Thymus (tissue), 14 donors: ENCODE measurements at places on chromosomes 7 and 10.

GRCh38 chr7:142868188-142868985, 13.5 kb downstream of the EPHB6 start:
- no peak for DNase-seq
- H3K4me1 ChIP-seq, result peaks cover 31% of the 10 kb centered on the region
- no peaks in the 10 kb centered on the region for H3K27me3 ChIP-seq
- H3K27ac ChIP-seq, result no peak overlapping the region
- H3K4me3 ChIP-seq, result no peak overlapping the region

- H3K27ac ChIP-seq, result no peak overlapping the region
- H3K27me3 ChIP-seq, result no peaks in the 10 kb centered on the region
- no peak for DNase-seq
- H3K4me3 ChIP-seq, result no peak overlapping the region
- H3K36me3 ChIP-seq, result no peaks in the 10 kb centered on the region
Measured at GRCh38 chr10:91787810-91788209, 10.4 kb upstream of the TNKS2 start.

DNA sequence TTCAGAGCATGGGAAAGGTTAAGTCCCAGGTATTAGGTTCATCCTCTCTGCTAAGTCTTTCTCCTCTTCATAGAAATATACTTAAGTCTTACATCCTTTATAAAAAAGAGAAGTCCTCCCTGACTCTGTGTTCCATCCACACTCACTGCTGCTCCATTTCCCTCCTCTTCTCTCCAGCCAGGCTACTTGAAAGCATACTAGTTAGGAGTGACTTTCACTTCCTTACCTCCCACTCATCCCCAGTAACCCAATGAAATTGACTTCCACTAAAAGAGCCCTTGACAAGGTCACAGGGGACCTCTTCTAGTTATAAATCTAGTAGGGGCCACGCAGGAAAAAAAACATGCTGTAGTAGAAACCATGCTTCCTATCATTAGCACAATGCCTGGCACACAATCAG, 133.1 kb upstream of the AGK start:
- H3K27ac ChIP-seq, result no peak overlapping the region
- DNase-seq, result no peak
- H3K36me3 ChIP-seq, result no peaks in the 10 kb centered on the region
- no peaks in the 10 kb centered on the region for H3K4me1 ChIP-seq
- H3K27me3 ChIP-seq, result no peaks in the 10 kb centered on the region

DNA sequence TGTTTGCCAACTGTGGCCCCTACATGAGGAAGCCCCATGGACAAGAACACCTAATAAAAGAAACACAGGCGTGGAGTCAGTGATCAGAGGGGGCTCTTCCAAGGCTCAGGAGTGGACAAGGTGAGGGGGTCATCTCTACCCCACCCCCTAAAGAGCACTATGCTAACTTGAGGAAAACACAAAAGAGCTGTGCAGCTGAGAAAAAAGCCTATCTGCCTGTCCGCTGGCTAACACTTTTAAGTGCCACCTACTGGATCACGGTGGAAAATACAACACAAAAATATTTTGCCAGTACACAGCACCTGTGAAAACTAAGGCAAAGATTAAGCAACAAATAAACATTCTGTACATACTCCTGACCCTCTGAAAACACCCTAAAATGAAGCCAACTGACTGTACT, 53.1 kb upstream of the COBL start:
- no peak for DNase-seq
- no peak overlapping the region for H3K27ac ChIP-seq
- H3K4me3 ChIP-seq, result no peak overlapping the region

GRCh38 chr7:66157060-66157459, 42.4 kb downstream of the CRCP start:
- H3K27me3 ChIP-seq, result no peaks in the 10 kb centered on the region
- H3K27ac ChIP-seq, result no peak overlapping the region
- no peak overlapping the region for H3K4me3 ChIP-seq
- no peak for DNase-seq
- H3K36me3 ChIP-seq, result peaks cover 47% of the 10 kb centered on the region

- no peaks in the 10 kb centered on the region for H3K27me3 ChIP-seq
- H3K36me3 ChIP-seq, result no peaks in the 10 kb centered on the region
- H3K27ac ChIP-seq, result no peak overlapping the region
- no peak for DNase-seq
Measured at GRCh38 chr10:27481486-27481885, 22.6 kb upstream of the RAB18 start.

DNA sequence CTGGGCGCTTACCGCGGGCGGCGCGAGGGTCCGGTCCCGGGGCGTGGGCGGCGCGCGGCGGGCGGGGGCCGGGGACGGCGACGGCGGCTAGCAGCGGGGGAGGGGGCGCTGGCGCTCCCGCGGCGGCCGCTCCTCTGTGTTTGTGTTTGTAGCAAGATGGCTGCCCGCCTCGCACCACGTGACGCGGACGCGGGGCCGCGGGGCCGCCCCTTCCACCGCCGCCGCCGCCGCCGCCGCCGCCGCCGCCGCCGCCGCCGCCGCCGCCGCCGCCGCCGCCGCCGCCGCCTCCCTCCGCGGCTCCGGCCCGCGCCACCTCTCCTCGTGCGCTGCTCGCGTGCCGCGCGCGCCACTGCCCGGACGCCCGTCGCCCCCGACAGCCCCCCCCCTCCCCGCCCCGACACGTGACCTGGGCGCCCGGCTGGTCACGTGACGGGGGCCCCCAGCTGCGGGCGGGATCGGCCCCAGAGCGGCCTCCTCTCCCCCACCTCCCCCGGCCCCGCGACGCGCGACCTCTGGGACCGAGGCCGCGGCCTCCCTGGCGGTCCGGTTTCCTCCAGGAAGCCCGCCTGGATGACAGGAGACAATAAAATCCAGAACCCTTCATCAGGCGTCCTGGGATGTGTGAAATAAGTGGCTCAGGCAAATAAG, at the start of gene GIGYF1:
Gene GIGYF1 (minus strand): TSS at position 153 of the 648 bp plus-strand sequence. CDS start 6,012 bp downstream, outside the sequence.
- peak; percentile 73 for DNase-seq
- peaks cover 11% of the 10 kb centered on the region for H3K36me3 ChIP-seq
- peaks cover 42% of the 10 kb centered on the region for H3K27me3 ChIP-seq

- H3K27ac ChIP-seq, result no peak overlapping the region
- H3K36me3 ChIP-seq, result peaks cover 8% of the 10 kb centered on the region
- peaks cover 14% of the 10 kb centered on the region for H3K4me1 ChIP-seq
Measured at GRCh38 chr7:99579281-99579955, 18.6 kb upstream of the TMEM225B start.

DNA sequence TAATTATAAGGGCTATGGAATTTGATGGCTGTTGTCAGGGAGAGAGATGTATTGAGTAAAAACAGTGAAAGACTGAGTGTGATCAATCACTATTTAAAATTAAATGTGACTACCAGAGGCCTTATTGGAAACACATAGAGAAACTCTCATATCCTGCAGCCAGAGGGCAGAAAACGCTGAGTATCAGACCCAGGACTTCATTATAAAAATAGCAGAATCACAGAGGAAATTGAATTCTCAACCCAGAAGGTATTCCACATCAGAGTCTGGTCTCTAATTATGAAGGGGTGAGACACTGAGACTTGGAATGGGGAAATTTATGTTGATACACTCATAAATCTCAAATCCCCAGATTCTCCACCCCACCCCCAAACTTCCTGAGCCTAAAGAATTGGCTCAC, 69.5 kb upstream of the IL6 start:
- H3K4me3 ChIP-seq, result no peak overlapping the region
- DNase-seq, result no peak
- H3K36me3 ChIP-seq, result no peaks in the 10 kb centered on the region
- no peaks in the 10 kb centered on the region for H3K27me3 ChIP-seq

DNA sequence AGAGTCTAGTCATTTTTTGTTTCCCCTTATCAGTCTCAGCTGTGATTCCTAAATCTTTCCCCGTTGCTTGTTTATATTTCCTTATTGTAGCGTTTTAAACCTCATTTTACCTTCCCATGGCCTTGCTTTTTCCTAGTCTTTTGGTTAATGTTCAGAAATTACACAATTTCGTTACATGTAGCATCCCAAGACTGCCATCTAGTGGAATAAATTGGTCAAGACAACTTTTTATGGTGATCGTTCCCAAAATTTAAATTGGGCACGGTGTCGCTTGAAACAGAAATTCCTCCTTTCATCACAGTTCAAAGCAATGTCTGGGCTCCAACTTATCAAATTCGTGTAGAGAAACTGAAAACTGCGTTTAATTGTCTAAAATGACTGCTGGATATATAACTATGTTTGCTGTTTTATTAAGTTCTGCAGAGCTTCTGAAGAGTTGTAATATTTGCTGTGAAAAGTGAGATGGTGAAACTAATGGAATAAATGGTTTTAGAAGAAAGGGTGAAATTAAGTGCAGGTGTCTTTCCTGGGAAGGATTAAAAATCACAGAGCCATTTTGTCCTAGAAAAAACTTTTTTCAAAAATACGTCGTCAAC, 370.2 kb downstream of the PHF14 start:
- H3K27ac ChIP-seq, result no peak overlapping the region
- no peak for DNase-seq
- no peak overlapping the region for H3K4me3 ChIP-seq
- no peaks in the 10 kb centered on the region for H3K4me1 ChIP-seq
- no peaks in the 10 kb centered on the region for H3K36me3 ChIP-seq

DNA sequence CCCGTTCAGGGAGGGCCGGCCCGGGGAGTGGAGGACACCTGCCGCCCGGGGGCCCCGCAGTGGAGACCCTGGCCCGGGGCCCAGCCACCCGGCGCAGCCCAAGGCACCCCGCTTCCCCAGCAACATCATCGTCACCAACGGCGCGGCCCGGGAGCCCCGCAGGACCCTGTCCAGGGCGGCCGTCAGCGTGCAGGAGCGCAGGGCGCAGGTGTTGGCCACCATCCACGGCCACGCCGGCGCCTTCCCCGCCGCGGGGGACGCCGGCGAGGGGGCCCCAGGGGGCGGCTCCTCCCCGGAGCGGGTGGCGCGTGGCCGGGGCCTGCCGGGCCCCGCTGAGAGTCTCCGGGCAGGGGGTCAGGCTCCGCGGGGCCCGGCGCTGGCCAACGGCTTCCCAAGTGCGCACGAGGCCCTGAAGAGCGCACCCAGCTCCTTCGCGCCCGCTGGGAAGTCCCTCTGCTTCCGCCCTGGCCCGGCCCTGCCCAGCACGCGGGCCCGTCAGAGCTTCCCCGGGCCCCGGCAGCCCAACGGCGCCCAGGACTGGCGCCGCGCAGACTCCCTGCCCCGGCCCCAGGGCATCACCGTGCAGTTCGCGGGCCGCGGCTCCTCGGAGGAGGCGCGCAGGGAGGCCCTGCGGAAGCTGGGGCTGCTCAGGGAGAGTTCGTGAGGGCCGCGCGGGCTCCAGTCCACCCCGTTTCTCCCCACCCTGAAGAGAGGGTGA, 46.7 kb downstream of the PROSER2 start:
- H3K27me3 ChIP-seq, result peaks cover 13% of the 10 kb centered on the region
- H3K27ac ChIP-seq, result no peak overlapping the region
- H3K36me3 ChIP-seq, result no peaks in the 10 kb centered on the region
- no peak overlapping the region for H3K4me3 ChIP-seq
- peaks cover 6% of the 10 kb centered on the region for H3K4me1 ChIP-seq

DNA sequence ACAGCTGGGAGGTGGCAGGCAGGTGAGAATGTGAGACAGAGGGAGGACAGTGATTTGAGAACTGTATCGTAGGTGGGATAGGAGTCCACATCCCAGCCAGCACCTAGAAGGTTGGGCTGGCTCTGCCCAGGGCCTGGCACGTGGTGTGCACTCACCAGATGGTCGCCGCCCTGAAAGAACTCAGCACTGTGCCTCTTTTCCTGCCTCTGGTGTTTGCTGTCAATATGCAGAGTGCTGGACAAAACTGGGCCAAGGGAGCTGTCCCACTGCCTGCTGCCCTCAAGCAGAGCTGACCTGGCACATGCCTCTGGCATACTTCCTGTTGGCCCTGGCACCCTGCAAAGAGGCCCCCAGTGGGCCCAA, 36.8 kb downstream of the CHST3 start:
- H3K4me3 ChIP-seq, result no peak overlapping the region
- H3K27ac ChIP-seq, result peak overlapping the region; percentile 36
- H3K27me3 ChIP-seq, result no peaks in the 10 kb centered on the region
- no peak for DNase-seq
- H3K4me1 ChIP-seq, result peaks cover 31% of the 10 kb centered on the region
- H3K36me3 ChIP-seq, result no peaks in the 10 kb centered on the region

- no peak for DNase-seq
- H3K36me3 ChIP-seq, result no peaks in the 10 kb centered on the region
- no peak overlapping the region for H3K4me3 ChIP-seq
- H3K27ac ChIP-seq, result no peak overlapping the region
- no peaks in the 10 kb centered on the region for H3K4me1 ChIP-seq
Measured at GRCh38 chr7:86768967-86769760, 125.5 kb downstream of the GRM3 start.

- peaks cover 6% of the 10 kb centered on the region for H3K4me1 ChIP-seq
- no peak overlapping the region for H3K27ac ChIP-seq
- peak; percentile 75 for DNase-seq
- no peak overlapping the region for H3K4me3 ChIP-seq
- H3K36me3 ChIP-seq, result peaks cover 4% of the 10 kb centered on the region
Measured at GRCh38 chr7:128387216-128388144, 22.3 kb downstream of the IMPDH1 start.

DNA sequence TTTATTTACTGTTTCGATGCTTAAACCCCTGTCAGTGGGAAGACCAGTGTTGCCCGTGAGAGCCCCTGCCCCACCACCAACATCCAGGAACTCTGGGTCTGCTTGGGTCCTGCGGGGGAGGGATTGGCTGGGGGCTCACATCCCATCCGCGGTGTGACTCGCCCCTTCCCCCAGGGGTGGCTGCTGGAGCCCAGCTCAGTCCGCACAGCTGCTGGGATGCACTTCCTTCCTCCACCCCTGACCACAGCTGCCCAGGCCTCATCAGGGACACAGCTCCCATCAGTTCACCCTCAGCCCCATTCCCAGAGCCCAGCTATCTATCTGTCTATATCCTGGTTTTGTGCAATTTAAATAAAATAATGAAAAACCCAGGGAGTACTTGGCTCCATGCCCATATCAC, 54.5 kb downstream of the JAKMIP3 start:
- DNase-seq, result no peak
- no peak overlapping the region for H3K4me3 ChIP-seq
- no peaks in the 10 kb centered on the region for H3K36me3 ChIP-seq
- no peaks in the 10 kb centered on the region for H3K27me3 ChIP-seq
- no peak overlapping the region for H3K27ac ChIP-seq

DNA sequence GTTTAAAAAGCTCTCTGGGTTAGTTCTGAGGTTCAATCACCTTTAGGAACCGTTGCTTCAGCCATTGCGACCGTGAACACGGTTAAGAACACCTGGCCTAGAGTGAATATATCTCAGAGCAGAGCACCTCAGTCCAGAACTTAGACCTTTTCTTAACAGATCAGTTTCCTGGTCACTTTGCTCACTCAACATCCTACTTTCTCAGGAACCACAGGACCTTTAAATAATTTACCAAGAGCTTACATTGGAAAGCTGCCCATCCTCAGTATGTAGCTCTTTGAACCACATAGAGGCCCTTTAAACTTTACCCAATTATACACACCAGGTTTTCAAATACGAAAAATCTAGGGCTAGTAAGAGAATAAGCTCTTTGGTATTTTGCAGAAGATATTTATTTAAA, 153.2 kb downstream of the NRBF2 start:
- no peaks in the 10 kb centered on the region for H3K27me3 ChIP-seq
- H3K4me1 ChIP-seq, result no peaks in the 10 kb centered on the region
- no peaks in the 10 kb centered on the region for H3K36me3 ChIP-seq
